ENCODE measurements at places on chromosomes 2 and 18.
A peak's percentile ranks its signal among the peaks of the same experiment; 100 is the strongest.

- no peak for DNase-seq
These were observed 142.0 kb upstream of the UNC80 start for GRCh38 chr2:209629597-209629996.

GRCh38 chr2:67485431-67485830 is 88.3 kb downstream of the ETAA1 start:
- no peak for DNase-seq

- DNase-seq, result no peak
These were observed 101.2 kb upstream of the GALNT13 start for GRCh38 chr2:153770359-153770991.

DNA sequence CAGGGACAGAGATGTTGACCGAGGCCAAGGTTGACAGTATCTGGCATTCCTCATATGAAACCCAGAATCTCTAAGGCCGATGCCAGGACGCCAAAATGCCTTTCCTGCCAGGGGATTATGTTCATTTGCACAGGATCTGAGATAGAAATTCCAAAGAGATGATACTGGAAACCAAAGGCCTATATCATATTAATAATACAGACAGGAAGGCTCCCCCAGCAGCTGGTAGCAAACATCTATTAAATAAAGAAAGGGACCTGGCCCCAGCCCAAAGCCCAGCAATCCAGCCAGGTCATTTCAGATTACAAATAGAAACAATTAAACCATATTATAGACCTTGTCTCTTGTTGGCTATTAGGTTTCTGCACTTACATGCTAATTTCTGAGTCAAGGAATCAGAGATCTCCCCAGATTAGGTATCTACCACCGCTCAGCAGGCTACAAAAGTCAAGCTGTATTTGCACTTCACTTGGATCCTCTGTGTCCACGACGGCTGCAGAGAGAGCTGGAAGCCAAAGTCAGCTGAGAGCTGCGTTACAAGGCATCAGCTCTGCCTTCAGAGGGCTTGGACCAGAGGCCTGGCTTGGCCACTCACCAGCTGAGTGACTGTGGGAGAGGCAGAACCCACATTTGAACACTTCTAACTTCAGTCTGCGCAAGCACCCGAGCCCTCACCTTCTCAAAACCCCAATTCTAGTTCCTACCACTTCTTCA is 269.3 kb upstream of the SIX2 start:
- DNase-seq, result no peak

DNA sequence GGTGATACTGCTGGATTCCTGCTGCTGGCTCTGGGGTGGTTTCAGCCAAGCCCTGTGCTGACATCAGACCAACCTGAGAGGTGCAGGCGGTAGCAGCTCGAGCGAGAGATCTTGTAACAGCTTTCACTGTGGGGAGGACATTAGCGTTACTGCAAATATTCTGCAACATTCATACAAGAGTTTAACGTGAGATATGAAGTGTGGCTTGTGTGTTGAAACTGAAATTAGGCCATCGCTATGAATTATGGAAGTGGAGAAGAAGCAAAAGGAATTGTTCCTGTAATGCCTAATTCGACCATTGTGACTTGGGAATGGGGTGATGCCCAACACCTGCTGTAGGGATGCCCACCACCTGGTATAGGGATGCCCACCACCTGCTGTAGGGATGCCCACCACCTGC is 6.5 kb upstream of the MLPH start:
- DNase-seq, result no peak

- DNase-seq, result peak; percentile 16
These were observed 44.2 kb upstream of the DSC1 start for GRCh38 chr18:31206787-31207381.

DNA sequence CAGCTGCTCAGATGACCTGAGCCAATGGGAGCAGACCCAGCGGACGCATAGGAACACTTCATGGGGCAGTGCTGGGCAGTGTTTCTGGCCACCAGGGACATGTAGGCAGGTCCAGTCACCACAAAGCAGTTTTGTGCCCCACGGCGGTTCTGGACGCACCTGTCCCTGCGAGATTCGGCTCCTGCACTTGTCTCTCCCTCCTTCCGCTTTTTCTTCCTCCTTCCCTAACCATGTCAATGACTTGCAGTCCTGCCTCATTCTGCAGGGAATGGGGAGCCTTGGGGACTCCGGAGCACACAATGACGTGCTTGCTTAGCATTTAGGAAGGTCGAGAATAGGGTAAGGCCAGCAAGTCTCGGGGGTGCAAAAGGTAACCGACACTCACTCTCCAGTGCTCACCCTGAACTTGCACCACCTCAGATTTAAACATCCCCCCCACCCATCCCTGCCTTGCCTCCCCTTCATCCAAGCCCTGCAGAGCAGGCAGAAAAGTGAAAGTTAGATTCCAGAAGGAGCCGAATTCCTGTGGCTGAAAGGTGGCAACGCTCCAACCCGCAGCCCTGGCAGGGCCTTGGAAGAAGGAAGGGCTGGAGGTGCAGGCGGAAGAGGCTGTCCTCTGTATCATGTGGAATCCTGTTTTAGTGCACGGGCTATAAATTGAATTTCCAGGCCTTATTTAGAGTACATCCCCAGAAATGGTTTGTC is 40.5 kb upstream of the ATG16L1 start:
- no peak for DNase-seq

GRCh38 chr2:30272761-30273573 is 41.6 kb downstream of the LBH start:
- DNase-seq, result no peak

DNA sequence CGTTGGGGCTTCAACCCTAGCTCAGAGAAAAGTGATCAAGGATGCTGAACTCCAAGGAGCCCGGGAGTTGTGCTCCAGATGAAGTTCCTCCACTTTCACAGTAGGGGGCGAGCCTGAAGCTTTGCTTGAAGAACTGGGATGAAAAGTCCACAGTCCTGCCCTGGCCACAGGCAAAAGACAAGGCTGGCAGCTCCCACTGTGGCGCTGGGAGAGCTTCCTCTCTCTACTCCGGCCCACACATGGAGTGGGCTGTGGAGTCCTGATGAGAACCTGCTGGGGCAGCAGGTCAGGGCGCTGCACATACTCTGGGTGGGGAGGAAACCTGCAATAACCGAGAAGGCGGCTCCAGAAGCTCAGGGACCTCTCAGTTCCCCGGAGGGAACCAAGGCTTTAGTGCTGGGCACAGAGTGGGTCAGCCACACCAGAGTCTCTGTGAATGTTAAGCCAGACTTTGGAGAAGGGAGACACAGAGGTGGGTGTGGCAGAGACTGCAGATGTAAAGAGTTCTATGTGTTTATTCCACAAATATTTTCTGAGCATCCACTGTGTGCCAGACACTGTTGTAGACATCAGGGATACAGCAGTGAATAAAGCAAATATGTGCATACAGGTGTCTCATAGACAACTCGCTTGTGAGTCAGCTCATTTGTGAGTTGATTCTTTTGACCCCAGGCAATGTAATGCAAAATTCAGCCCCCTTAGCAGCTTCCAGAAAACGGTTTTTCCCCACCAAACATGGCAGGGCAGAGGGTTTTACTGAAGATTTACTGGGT is 48.0 kb upstream of the MRPL33 start:
- no peak for DNase-seq
